ENCODE measurements at places on chromosomes 1 and 21.

- H3K4me1 ChIP-seq: peaks cover 26% of the 10 kb centered on the region
- H3K27ac ChIP-seq: no peak overlapping the region
- peaks cover 85% of the 10 kb centered on the region for H3K36me3 ChIP-seq
- H3K27me3 ChIP-seq: no peaks in the 10 kb centered on the region
- no peak overlapping the region for H3K4me3 ChIP-seq
These were observed 17.6 kb downstream of the ENO1 start for GRCh38 chr1:8860738-8861516.

- H3K4me3 ChIP-seq: no peak overlapping the region
- H3K27me3 ChIP-seq: no peaks in the 10 kb centered on the region
- H3K27ac ChIP-seq: peak overlapping the region; percentile 90
- no peaks in the 10 kb centered on the region for H3K36me3 ChIP-seq
- peak; percentile 58 for DNase-seq
- peaks cover 21% of the 10 kb centered on the region for H3K4me1 ChIP-seq
These were observed 141.1 kb downstream of the TOMM20 start for GRCh38 chr1:234987415-234988154.

DNA sequence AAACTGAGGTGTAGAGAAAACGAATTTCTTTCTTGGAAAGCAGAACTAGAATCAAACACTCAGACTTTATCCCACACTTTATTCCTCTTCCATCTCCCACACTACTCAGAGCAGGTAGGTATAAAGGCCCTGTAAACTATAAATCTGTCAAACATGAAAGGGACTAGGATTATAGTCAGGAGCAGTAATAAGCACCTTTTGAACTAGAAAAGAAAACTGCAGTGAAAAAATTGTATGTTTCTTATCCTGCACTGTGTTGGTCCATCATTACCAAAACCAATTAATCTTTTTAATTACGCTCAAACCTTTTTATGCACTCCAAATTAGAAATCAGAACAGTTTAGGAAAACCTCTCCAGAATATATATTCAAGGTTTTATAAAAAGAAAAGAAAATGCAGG is 47.6 kb downstream of the LPAR3 start:
- peaks cover 18% of the 10 kb centered on the region for H3K27me3 ChIP-seq
- no peaks in the 10 kb centered on the region for H3K4me1 ChIP-seq
- H3K27ac ChIP-seq: no peak overlapping the region
- DNase-seq: no peak

- no peaks in the 10 kb centered on the region for H3K36me3 ChIP-seq
- no peaks in the 10 kb centered on the region for H3K27me3 ChIP-seq
- DNase-seq: no peak
- no peaks in the 10 kb centered on the region for H3K4me1 ChIP-seq
- no peak overlapping the region for H3K27ac ChIP-seq
These were observed 32.2 kb upstream of the BACE2 start for GRCh38 chr21:41135746-41136145.

- H3K27ac ChIP-seq: peak overlapping the region; percentile 72
- H3K36me3 ChIP-seq: peaks cover 97% of the 10 kb centered on the region
- no peaks in the 10 kb centered on the region for H3K27me3 ChIP-seq
- no peak for DNase-seq
- peaks cover 23% of the 10 kb centered on the region for H3K4me1 ChIP-seq
These were observed 35.6 kb upstream of the PPP1R15B start for GRCh38 chr1:204447190-204447589.

DNA sequence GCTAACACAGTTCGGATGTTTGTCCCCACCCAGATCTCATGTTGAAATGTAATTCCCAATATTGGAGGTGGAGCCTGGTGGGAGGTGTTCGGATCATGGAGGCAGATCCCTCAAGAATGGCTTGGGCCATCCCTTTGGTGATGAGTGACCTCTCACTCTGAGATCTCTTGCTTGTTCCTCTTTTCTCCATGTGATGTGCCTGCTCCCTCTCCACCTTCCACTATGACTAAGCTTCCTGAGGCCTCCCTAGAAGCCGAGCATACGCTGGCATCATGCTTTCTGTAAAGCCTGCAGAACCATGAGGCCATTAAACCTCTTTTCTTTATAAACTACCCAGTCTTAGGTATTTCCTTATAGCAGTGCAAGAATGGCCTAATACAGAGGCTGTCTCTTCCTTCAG is 8.1 kb upstream of the PLA2G5 start:
- DNase-seq: no peak
- no peaks in the 10 kb centered on the region for H3K36me3 ChIP-seq
- no peak overlapping the region for H3K4me3 ChIP-seq
- no peaks in the 10 kb centered on the region for H3K27me3 ChIP-seq
- H3K27ac ChIP-seq: no peak overlapping the region

DNA sequence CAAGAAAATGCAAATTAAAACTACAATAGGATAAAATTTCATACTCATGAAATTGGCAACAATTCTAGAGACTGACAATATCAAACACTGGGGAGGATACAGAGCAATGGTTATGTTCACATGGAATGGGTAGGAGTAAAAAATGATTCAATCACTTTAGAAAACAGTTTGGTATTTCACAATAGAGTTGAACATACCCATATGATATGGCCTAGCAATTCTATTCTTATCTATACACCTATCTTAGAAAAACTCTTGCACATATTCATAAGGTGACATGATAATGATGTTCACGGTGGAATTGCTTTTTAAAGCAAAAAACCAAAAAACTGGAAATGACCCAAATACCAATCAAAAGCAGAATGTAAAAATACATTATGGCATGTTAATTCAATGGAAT is 28.7 kb downstream of the PHC2 start:
- H3K4me3 ChIP-seq: no peak overlapping the region
- no peaks in the 10 kb centered on the region for H3K4me1 ChIP-seq
- H3K27me3 ChIP-seq: no peaks in the 10 kb centered on the region
- no peaks in the 10 kb centered on the region for H3K36me3 ChIP-seq
- H3K27ac ChIP-seq: no peak overlapping the region
- DNase-seq: no peak

DNA sequence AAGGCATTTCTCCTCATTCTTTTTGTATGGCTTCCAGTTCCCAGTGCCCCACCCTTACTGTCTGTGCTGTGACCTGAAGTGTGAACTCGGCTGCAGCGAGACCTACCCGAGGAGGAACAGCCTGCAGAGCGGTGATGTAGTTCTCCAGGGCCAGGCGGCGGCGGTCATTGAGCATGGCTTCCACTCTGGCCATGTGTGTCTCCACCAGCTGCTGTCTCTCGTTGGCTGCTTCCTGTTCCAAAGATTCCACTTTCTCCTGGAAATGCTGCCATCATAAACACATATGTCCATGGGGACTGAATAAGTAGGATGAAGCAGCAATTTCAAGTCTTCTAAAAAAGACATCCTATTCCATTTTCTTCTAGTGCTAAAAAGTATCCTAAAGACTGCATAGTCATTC is 195.6 kb downstream of the APP start:
- H3K4me3 ChIP-seq: no peak overlapping the region
- DNase-seq: no peak
- no peaks in the 10 kb centered on the region for H3K4me1 ChIP-seq
- H3K36me3 ChIP-seq: peaks cover 28% of the 10 kb centered on the region

- no peak overlapping the region for H3K4me3 ChIP-seq
- DNase-seq: no peak
- no peaks in the 10 kb centered on the region for H3K27me3 ChIP-seq
- no peaks in the 10 kb centered on the region for H3K36me3 ChIP-seq
- no peak overlapping the region for H3K27ac ChIP-seq
These were observed 144.5 kb downstream of the PBX1 start for GRCh38 chr1:164703463-164703862.

DNA sequence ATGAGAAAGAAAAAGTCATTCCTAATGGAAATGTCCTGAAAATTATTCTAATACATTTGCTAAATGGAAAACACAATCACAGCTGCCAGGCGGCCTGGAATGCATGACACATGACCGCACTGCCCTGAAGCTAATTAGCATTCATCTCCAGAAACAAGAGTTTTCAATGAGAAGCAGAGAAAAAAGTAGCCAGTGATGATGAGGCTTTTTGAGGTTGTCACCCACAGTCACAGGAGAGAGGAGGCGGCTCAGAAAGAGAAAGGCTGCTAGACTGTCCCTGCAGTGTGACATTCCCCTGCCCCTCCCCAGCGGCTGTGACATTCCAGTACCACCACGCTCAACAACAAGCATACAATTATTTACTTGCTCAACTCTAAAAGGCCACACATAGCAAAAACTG is 122.9 kb upstream of the KRTAP19-8 start:
- no peak for DNase-seq
- H3K36me3 ChIP-seq: peaks cover 4% of the 10 kb centered on the region
- H3K27ac ChIP-seq: peak overlapping the region; percentile 1
- H3K4me3 ChIP-seq: peak overlapping the region; percentile 33

- peaks cover 15% of the 10 kb centered on the region for H3K36me3 ChIP-seq
- peaks cover 14% of the 10 kb centered on the region for H3K4me1 ChIP-seq
- H3K27ac ChIP-seq: peak overlapping the region; percentile 69
- no peak for DNase-seq
- no peaks in the 10 kb centered on the region for H3K27me3 ChIP-seq
These were observed 489 bp downstream of the CDCA8 start for GRCh38 chr1:37692834-37693175.

DNA sequence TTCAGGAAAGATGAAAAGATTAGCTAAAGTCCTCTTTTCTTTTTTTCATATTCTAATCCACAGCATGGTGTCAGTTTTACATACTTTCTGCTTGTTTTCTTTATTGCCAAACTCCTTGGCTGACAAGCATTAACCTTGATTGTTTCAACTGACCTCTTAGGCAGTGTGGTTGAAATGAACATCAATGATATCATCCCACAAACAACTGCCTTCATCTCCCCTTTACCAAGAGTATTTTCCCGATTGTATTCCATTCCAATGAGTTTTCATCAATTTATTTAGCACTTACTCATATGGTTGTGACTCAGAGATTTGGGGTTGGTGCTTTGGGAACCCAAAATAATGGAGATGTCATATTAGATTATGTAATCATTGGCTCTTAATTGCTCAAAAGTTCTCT is 71.8 kb downstream of the SPAG17 start:
- H3K4me3 ChIP-seq: no peak overlapping the region
- no peak for DNase-seq
- no peaks in the 10 kb centered on the region for H3K36me3 ChIP-seq
- peaks cover 6% of the 10 kb centered on the region for H3K4me1 ChIP-seq
- no peak overlapping the region for H3K27ac ChIP-seq
- no peaks in the 10 kb centered on the region for H3K27me3 ChIP-seq

DNA sequence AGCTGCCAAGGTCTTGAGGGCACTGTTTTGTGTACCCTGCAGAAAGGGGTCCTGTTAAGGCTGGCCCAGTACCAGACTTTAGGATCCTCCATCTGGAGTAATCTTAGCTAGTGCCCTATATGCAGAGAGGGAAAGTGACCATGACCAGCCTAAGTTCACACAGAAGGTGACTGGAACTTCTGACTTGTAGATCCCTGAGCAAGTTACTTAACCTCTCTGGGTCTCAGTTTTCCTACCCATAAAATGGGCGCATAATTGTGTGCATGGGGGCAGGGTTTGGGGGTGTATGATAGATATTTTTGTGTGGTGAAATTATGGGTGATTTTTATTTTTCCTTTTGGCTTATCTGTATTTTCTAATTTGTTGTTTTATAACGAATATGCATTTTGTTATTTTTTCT is 3.3 kb upstream of the SHISAL2A start:
- no peak for DNase-seq
- H3K4me3 ChIP-seq: no peak overlapping the region
- H3K27ac ChIP-seq: no peak overlapping the region
- no peaks in the 10 kb centered on the region for H3K36me3 ChIP-seq

DNA sequence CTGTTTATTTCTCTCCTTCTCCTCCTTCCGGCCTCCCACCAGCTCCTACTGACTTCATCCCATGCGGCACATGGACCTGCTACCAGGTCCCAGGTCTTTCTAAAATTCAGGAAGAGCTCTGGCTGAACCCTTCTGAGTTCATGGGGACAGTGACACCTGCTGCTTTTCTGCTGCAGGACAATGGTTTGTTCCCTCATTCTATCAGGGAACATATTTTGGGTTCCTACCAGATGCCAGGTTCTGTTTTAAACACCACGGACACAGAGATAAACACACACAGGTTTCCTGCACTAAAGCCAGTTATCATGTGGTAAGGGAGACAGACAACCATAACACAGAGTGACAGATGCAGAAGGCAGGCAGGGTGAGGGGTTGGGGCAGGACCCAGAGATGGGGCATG is 114.0 kb upstream of the RAB4A start:
- H3K27me3 ChIP-seq: no peaks in the 10 kb centered on the region
- no peaks in the 10 kb centered on the region for H3K36me3 ChIP-seq
- H3K4me1 ChIP-seq: peaks cover 3% of the 10 kb centered on the region
- no peak overlapping the region for H3K27ac ChIP-seq

Data from neuronal stem cell (in vitro differentiated cells).